ENCODE measurements at places on chromosomes 16 and 17.

DNA sequence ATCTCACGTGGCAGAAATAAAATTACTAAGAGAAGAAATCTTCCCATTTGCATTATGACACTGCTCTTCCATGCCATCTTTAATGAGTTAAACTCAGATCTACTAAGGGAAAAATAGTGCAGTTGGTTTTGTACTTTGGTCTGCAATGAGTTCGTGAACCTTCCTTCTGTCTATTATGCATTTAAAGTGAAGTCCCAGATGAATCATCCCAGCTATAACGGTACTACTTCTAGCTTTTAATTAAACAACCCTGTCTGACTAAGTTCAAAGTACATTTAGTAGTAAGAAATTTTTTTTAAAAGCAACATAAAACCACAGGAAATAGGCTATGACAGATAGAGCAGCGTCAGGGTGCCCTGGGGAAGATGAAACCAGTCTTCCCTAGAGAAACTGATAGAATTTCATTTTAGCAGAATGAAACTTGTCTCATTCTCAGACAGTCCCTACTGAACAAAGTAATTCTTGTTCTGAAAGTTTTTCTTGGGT, 1.8 kb downstream of the TMIGD1 start:
- no peak for DNase-seq

- no peak for DNase-seq
Measured at GRCh38 chr17:79459003-79459655, 151.7 kb downstream of the RBFOX3 start.

DNA sequence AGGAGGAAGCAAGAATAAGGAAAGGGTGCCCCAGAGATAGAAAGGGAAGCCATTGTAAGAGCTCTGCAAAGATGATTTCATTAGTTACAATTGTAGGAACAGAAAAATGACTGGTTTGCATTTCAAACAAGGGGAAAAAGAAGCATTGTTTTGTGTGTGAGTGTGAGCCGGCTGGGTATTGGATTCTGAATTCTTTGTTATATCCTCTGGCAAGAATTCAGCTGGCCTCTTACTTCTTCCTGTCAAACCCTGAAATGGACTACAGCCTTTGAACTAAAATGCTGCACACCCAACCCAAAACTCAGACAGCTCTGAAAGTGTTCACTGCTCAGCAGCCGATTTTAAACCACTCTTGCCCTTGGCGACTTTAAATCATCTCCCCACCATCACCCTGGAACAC, 461.3 kb downstream of the PMP22 start:
- no peak for DNase-seq

- DNase-seq, result no peak
Measured at GRCh38 chr16:3147046-3147756, 12.4 kb downstream of the ZNF213 start.
